ENCODE measurements at places on chromosomes 4 and X.

- DNase-seq = no peak
These were observed 36.0 kb downstream of the LHFPL1 start for GRCh38 chrX:112643721-112644120.

DNA sequence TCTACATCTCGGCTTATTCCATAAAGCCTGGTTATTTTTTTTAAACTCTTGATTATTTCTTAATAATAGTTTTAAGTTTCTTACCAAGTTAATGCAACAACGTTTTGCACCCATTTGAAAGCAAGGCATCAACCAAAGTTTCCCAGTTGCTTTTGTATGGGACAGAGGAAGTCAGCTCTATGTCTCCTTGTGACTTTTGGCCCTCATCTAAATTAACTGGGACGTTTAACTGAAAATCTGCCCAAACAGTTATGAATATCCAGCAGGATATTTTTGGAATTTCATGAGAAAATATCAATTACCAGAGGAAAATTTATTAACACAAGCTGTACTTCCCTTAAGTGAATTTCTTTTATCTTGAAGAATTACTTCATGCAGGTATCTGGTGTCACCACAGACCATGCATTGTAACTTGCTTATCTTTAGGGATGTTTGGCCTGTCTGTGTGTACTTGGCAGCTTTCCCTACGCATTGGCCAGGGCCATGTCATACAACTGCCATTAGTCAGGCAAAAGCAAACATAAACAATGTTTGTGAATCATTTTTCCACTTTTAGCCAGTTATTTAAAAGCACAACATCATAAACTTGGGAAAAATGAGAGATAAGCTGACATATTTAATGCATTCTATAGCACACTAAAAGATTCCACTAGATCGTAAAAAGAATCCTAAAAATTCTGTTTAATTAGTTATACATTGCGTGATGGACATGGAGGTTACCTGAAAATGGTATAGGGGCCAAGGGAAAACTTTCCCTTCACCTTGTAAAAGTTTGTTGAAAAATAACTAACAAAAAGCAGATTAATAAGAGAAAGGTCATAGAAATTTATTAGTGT is 101.4 kb upstream of the PDE5A start:
- DNase-seq = no peak

DNA sequence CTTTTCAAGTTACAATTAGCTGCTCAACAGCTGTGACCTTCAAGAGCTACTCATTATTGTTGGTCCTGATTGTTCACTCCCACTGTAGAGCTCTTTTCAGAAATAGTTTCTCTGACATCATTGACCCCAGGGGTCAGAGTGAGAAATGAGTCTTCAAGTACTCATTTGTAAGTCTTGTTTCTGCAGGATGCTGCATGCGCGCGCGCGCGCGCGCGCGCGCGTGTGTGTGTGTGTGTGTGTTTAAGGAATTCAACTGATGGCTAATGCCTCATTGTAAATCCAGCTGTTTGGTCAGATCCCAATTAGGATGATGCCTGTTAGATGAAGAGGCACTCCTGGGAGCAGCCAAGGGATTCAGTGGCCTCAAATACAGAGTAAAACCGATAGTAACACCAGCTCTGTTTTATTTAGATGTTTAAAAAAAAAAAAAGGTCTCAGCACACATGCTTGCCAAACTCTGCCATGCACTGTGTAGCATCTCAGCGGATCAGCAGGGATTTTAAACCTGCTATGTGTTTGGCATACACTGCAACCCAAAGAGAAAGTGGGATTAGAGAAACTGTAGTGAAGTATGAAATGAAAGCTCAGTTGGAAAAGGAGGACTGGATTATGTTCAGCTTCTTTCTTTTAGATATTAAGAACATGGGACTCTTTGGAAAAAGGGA is 332.3 kb downstream of the ADGRL3 start:
- DNase-seq = no peak

DNA sequence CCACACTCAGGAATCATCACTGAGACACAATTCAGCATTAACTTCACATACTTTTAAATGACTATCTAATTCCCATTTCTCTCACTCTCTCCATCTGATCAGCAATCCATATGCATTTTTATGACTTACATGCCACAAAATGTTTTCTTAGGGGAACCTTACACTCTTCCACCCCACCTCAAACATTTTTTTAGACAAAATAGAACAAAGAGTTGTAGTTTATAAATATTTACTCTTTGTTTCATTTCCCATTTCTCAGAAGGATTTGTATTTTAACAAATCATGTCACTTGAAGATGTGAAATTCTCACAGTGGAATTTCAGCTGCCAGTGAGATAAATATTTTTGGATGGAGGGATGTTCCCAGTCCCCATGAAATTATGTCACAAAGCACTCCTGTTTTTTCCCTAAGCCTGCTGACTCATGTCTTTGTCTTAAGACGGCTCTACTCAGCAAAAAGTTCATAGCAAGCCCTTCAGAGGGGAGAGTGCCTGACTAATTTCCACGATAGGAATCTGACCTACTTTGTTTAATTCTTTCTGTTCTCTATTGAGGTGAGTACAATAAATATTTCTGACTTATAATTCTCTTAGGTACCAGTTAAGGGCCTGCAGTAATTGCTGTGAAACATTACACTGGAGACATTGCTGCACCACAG is 257.7 kb downstream of the THOC2 start:
- no peak for DNase-seq

- no peak for DNase-seq
These were observed 6.7 kb downstream of the RTL8B start for GRCh38 chrX:135015523-135016245.

DNA sequence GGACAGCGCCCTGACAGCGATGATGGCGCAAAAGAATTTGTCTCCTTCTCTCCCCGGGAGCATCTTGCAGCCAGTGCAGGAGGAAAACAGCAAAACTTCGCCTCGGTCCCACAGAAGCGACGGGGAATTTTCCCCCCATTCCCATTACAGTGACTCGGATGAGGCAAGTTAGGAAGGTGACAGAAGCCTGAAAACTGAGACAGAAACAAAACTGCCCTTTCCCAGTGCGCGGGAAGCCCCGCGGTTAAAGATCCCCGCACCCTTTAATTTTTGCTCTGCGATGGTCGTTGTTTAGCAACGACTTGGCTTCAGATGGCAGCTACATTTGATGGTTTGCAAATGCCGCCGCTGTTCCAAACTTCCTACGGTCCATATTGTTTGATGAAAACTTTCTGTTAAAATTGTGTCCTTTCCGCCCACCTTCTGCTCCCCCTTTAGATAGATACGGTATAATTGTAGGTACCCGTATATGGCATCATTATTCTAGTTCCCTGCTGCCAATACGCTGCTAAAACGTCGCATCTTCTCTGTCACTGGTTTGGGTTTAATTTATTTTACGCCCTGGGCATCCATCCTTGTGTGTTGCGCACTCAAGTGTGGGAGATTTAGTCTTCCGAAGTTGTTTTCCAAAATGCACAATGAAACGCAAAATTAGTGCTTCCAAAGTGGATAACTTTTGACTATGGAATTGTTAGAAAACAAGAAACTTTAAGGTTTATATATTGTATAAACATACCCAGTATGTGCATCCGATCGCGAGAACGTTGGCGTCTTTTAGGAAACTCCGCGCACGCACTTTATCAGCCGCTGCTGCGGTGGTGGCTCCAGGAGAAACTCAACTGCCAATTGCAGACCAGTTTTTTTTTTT is 1.5 kb downstream of the ATOH1 start:
- DNase-seq = no peak

- no peak for DNase-seq
These were observed 219.7 kb downstream of the DCLK2 start for GRCh38 chr4:150297861-150298474.

DNA sequence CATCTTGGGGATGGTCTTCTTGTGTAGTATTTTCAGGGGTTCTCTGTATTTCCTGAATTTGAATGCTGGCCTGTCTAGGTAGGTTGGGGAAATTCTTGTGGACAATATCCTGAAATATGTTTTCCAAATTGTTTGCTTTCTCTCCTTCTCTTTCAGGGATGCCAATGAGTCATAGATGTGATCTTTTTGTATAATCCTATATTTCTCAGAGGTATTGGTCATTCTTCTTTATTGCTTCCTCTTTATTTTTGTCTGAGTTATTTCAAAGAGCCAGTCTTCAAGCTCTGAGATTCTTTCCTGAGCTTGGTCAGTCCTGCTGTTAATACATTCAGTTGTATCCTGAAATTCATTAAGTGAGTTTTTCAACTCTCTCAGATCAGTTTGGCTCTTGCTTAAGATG is 73.1 kb downstream of the MAMLD1 start:
- no peak for DNase-seq

DNA sequence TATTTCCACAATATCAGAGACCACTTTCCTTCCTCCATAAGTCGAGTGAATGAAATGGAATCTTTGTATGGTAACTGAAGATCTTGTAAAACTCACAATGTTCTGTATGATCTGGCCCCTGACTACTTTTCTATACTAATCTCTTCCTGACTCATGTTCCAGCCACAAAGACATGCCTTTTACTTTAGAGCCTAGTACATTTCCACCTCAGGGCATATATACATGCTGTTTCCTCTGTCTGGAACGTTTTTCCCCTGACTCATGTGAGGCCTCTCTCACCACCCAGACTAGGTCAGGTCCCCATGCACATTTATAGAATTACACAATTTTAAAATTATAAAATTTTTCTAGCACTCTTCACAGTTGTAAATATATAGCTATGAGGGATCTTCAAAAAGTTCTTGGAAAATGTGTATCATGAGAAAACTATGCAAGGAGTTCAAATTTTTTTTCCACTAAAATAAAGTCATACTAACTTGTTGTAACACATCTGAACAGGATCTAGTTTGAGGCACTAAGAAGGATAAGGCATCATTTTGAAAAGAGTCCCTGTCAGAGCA is 208.8 kb downstream of the SH2D1A start:
- DNase-seq = no peak

- DNase-seq = no peak
These were observed 148.2 kb downstream of the COMMD8 start for GRCh38 chr4:47315346-47315745.

DNA sequence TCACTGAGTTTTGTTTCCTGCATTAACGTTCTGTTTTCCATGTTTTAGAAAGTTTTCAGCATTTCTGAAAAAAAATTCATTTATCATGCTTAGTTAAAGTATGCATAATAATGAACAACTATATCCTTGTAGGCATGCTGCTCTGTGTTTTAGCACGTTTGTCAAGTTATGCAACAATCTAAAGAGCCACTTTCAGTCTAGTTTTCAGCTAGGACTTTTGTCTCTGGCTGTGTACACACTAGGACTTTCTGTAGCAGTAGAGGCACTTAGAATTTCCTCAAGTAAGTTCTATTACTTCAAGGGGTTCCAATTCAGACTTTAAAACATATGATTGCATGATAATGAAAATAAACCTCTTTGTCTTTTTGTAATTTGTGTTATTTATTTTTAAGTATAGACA is 12.4 kb downstream of the DCAF8L1 start:
- no peak for DNase-seq

GRCh38 chr4:114040319-114041116 is 61.1 kb upstream of the ARSJ start:
- no peak for DNase-seq

DNA sequence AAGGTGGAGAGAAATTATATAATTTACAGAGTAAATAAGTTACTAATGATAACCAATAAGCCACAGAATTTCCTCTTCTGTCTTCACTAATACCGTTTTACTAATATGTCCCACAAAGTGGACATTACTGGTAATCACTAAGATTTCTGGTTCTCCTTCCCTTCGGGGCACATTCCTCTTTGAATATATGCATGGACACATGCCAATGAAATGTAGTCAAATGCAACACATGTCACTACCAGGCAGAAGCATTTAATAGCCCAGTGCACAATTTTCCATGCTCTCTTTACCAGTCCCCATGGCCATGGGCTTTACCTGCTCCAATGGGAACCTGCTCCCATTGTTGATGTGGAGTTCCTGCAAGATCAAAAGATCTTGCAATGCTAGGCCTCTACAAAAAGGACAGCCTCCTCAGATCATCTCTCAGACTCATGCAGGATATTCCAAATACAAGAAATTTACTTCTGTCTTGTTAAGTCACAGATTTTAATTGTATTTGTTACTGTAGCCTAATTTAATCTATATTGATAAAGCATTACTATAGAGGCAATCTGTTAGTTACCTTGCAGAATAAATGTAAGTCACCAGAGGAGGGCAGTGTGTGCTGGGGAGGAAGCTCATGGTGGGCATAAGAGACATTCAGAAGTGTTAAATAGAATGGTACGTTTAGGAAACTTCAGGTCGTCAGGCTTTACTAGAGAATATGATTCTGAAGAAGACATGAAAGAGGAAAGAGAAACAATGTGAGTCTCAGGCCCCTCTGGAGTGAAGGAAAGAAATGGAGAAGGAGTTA is 37.1 kb upstream of the INPP4B start:
- DNase-seq = no peak

- DNase-seq = no peak
These were observed 22.7 kb upstream of the YTHDC1 start for GRCh38 chr4:68372588-68372987.

- no peak for DNase-seq
These were observed 56.9 kb upstream of the INTU start for GRCh38 chr4:127575888-127576287.

DNA sequence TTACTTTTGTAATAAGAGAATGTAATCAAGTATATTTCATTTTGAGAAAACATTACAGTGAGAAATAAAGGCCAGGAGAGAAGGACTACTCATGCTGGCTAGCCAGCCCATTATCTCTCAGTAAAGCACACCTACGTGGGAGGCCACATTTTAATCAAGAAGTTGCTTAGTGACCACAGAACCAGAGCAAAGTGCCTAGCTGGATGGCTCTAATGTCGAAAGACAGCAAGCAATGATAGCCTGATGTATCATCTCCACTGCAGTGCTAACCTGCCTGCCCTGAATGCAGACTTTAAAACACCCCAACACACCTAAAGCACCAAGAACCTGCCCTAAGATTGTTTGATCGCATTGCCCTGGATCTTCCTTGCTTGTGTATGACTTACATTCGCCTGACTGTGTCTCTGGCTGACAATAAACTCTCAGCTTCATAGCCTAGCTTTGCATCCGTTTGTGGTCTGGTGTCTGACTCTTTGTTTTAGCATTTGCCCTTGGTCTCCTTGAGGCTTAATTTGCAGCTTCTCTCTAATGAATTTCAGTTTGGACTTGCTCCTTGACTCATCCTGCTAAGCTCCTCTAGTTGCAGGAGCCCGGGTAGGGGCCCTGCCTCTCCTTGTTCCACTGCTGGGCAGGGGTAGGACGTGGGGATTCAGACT is 31.4 kb upstream of the SOWAHD start:
- no peak for DNase-seq

DNA sequence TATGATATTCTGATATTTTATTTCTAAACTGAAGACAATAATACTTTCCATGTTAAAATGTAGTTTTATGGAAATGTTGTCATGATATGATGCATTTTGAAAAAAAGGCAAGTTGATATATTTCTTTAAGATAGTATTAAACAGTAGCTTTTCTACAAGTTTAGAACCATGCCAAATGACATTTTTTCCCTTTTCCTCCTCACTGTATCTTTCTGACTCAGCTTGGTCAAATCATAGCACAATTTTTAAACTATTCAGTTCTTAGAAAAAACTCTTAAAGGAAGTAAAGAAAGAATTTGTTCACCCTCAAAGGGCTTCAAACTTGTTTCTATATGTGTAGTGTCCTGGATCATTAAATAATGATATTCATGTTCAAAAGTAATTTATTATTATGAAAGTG is 46.0 kb upstream of the GUCY1A1 start:
- no peak for DNase-seq
